ENCODE measurements at places on chromosomes 5 and 9.

- DNase-seq = no peak
Measured at GRCh38 chr9:75438716-75439115, 350.4 kb downstream of the OSTF1 start.

- DNase-seq = no peak
Measured at GRCh38 chr9:18114559-18115475, 359.1 kb upstream of the ADAMTSL1 start.

- no peak for DNase-seq
Measured at GRCh38 chr9:92170848-92171247, 55.6 kb upstream of the SPTLC1 start.

GRCh38 chr9:132651259-132651658, 18.5 kb downstream of the DDX31 start:
- DNase-seq = no peak

GRCh38 chr5:50655810-50656205, 10.6 kb upstream of the PARP8 start:
- DNase-seq = no peak

DNA sequence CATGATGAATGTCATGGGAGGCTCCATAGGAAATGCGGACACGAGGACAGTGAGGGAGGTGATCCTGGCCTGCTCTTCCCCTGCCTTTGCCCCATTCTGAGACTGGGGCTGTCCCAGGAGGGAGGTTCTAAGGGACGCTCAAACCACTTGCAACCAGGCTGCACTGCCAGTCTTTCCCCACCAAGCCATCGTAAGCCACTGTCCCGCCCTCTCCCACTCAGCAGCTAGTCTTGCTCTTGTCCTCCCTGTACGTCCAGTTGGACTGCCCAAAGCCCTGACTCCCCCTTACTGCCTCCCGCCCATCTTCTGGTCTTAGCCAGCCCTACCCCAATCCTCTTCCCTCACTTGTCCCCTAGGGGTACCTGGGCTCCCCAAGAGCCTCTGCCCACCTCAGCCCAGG, 115.7 kb downstream of the FSTL4 start:
- DNase-seq = no peak

DNA sequence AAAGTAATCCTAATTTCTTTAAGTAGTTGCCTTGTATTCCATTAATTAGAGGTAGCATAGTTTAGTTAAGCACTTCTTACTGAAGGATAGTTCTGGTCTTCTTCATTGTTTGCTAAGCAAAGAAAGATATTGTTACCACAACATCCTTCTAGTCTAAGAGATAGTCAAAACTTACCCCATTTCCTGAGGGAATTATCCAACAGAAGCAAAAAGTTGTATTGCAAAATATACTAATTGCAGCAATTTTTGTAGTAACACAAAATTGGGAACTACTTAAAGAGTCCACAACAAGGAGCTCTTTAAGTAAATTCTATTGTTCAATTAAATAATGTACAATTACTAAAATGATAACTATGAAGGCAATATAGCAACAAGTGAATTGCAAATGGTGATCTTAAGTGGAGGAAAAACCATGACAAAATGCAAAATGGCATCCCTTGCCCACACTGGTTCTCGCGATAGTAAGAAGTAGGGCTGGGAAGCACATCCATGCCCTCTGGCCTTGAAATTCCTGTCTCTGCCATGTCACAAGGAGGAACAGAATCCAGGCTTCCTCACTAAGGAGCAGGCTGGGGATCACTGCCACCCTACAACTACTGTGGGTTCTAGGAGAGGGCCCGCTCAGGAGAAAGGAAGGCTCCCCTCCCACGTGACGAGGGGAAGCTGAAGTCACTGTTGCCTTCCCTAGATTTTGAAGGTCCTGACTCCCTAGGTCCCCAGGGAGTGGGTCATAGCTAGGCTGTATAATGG, 23.3 kb upstream of the MEGF9 start:
- DNase-seq = no peak

DNA sequence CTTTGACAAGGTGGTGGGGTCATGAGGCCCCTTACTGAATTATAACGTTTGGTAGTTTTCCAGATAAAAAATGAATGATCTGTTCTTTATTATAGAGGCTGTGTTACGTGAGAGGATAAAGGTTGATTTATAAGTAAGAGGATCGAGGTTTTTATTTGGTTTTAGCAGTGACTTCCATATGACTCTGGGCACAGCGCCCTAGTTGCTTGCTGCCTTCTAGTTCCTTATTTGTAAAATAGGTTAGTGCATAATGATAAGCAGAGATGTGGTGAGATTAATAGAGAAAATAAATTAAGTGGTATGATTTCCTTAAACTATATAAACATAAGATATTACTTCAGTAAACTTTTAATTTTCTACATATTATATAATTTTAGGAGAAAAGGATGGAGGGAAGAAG, 29.8 kb downstream of the MRRF start:
- DNase-seq = no peak

DNA sequence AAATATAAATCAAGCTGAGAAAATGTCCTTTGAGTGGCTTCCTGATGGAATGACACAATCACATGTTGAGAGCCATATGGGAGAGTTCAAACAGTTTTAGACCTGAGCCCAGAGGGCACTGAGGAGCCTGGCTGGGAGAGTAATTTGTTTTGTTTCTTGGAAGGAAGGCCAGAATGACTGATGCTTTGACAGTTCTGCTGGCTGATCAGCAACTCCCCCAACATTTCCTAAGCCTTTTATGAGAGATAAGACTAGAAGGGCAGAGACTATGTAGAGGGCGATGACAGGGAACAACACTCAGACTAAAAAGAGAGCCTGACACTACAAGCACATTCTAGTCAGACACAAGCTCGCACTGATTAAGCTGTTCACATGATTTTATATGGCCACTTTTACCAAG, 169.2 kb downstream of the COX7C start:
- DNase-seq = no peak

- DNase-seq = no peak
Measured at GRCh38 chr9:4553951-4554381, 63.7 kb downstream of the SLC1A1 start.

DNA sequence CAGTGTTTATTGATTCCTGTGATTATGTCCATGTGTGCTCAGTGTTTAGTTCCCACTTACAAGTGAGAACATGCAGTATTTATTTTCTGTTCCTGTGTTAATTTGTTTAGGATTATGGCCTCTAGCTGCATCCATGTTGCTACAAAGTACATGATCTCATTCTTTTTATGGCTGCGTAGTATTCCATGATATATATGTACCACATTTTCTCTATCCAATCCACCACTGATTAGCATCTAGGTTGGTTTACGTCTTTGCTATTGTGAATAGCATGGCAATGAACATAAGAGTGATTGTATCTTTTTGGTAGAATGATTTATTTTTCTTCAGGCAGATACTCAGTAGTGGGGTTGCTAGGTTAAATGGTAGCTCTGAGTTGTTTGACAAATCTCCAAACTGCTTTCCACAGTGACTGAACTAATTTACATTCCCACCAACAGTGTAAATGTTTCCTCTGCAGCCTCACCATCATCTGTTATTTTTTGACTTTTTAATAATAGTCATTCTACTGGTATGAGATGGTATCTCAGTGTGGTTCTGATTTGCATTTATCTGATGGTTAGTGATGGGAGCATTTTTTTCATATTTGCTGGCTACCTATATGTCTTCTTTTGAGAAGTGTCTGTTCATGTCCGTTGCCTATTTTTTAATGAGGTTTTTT, 47.5 kb upstream of the ELL2 start:
- DNase-seq = no peak

GRCh38 chr5:110064603-110065268, 375.0 kb downstream of the MAN2A1 start:
- no peak for DNase-seq

DNA sequence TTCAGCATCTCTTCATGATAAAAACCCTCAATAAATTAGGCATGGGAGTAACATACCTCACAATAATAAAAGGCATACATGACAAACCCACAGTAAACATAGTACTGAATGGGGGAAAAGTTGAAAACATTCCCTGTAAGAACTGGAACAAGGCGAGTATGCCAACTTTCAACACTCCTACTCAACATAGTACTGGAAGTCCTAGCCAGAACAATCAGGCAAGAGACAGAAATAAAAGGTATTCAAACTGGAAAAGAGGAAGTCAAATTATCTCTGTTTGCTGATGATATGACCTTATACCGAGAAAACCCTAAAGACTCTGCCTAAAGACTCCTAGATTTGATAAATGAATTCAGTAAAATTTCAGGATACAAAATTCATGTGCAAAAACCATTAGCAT, 167.6 kb downstream of the TMEM38B start:
- no peak for DNase-seq

GRCh38 chr5:168858371-168858770, 279.2 kb upstream of the PANK3 start:
- no peak for DNase-seq

- DNase-seq = no peak
Measured at GRCh38 chr5:80955082-80955590, 5.0 kb upstream of the RASGRF2 start.

Data from NCI-H1436 treated with DMSO at 0.1 percent for 48 hours (cell line).